ENCODE measurements at places on chromosomes 11 and 22.

DNA sequence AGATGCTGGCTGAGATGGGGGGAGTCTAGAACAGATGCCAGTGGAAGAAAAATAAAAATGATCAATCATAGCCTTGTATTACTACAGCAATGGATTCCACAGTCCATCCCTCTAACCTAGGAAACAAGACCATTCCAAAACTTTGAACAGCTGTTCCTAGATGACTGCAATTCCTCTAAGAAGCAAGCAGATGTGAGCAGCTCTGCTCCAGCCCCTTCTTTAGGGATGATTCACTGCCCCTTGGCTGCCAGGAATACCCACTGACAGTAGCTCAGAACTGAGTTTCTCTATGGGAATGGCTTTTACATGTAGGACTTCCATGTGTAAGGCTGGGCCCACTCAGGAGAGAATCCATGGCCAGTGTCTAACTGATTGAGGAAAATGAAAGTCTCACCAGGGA is 943.9 kb downstream of the OPCML start:
- no peak for DNase-seq

DNA sequence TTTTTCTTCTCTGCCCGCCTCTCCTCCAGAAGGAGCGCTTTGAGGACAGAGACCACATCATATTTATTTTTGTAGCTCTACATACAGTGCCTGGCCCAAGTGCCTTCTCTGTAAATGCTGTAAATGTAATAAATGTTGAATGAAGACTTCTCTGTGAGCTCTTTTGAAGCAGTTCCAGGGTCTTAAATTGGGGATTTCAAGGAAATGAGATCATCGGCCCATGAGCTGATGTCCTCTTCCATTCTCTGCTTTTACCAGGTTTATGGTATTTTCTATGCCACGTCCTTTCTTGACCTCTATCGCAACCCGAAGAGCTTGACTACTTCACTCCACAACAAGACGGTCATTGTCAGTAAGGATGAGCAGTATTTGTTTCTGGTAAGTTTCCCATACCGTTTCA is 165.7 kb upstream of the SORL1-AS1 start:
- DNase-seq = no peak

DNA sequence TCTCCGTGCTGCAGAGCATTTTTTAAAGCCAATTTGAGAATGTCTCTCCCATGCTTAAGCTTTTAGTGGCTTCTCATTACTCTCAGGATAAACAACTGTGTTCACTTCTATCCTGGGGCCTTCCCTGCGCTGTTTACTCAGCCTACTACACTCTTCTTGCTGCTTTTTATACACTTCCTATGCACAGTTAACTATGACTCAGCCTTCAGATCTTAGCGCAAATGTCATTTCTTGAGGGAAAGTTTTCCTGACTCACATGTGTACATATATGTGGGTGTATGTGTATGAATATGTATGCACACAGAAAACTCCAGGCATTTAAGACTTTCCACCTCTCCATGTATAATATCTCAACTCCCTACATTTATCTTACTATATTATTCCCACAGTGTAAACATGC is 9.8 kb downstream of the THAP12 start:
- DNase-seq = no peak

DNA sequence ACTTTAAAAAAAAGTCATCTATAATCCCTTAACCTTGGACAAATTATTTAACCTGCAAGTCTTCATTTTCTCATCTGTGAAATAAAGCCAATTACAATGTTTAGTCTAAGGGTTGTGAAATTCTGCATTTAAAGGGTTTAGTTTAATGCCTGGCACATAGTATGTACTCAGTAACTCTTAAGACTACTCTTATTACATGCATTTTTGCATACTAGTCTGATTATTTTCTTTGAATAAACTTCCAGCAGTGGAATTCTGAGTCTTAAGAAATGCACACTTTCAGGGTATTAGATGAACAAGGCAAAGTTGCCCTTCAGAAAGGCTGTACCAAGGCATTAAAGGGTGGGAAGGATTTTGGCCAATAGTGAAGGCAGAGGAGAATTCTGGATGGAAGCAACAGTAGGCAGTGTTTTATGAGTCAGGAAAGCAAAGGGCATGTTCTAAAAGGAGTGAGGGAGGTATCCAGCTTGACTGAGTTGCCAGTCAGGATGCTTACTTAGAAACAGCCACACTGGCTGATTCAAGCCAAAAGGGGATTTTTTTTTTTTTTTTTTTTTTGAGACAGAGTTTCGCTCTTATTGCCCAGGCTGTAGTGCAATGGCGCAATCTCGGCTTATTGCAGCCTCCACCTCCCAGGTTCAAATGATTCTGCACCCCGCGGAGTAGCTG is 50.5 kb downstream of the SWAP70 start:
- no peak for DNase-seq

DNA sequence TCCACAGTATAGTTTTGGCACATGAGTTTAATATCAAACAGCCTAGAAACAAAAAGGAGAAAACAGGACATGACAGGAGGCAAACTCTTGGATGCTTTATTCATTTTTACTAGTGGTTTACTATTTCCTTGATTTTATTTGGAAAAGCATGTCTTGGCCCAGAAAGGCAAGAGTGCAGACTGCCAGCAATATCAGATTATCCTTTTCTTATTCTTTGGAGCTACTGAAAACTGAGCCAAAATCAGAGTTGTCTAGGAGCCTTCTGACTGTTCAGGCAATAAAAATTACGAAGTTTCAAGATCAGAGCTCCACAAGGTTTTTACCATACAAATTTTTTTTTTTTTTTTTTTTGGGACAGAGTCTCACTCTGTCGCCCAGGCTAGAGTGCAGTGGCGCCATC is 16.0 kb downstream of the CELF1 start:
- DNase-seq = no peak

GRCh38 chr22:41929418-41929810 is 2.8 kb upstream of the TNFRSF13C start:
- no peak for DNase-seq
